ENCODE measurements at places on chromosomes 4 and X.

GRCh38 chr4:173420324-173420752 lies 21.4 kb upstream of the SCRG1 start:
- DNase-seq = no peak

DNA sequence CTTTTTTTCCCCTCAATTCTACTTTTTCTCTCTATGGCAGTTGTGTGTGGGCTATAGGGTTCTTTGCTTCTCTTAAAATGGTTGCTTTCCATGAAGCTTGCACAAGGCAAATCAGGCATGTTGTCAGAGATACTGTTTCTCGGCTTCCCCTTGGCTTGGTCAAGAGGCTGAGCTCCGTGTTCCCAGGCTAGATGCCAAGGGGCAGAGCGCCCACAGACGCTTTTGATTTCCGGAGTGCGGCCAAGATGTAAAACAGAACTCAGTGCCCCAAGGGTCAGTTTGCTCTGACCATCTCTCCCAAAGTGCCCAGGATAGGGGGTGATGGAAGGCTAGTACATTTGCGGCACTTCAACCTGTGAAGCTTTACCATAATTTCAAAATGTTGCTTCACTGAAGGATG lies 64.2 kb upstream of the DIPK2B start:
- DNase-seq = no peak

DNA sequence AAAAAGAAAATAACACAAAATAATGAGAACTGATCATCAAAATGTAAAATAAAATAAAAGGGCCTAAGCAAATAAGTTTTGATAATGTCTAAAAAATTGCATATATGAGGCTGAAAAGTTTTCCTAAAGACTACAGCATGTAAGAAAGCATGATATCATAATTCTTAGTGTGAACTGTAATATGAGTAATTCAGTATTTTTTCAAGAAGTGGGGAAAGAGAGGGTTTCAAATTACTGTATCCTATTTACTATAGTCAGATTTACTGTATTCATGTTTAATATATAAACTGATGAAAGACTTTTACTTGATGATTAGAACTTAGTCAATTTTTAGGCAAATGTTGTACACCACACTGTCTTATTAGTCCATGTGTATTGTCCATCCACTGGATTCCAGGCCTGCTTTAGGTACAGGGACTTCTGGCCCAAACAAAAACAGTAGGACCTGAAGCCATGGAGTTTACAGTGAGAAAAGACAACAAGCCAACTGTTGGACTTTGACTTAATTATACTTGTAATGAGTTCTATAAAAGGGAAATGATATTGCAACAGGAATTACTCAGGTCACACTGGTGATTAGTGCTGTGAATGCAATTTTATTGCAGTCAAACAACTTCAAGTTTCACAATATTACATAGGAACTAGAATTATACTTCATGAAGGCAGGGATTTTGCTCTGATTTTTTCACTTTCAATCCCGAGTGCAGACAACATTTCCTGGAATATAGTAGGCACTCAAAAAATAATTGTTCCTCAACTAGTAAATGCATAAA lies 517.7 kb upstream of the GALNT7 start:
- DNase-seq = no peak

GRCh38 chrX:130975947-130976346 lies 72.9 kb upstream of the ENOX2 start:
- DNase-seq = peak; percentile 48

GRCh38 chr4:1196421-1197183 lies 24.2 kb upstream of the SPON2 start:
- no peak for DNase-seq

GRCh38 chrX:113741744-113742143 lies 842.1 kb upstream of the HTR2C start:
- DNase-seq = peak; percentile 23

- no peak for DNase-seq
These were observed 91.6 kb downstream of the WFS1 start for GRCh38 chr4:6361076-6361784.

DNA sequence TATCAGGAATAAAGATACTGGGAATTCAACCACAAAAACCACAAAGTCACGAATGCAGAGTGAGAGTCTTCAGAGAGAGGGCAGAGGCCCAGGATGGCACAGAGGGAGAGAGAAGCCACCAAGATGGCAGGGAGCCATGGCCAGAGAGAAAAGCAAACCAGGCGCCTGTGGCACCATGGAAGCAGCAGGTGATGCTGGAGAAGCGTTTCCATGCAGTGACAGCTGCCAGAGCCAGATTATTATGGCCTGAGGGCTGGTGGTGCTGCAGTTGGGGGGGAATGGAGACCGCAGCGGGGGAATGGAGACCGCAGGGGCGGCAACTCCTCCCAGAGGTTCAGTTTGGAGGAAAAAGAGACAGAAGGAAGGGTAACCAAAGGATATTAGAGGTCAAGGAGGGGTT lies 5.8 kb downstream of the TAFAZZIN start:
- no peak for DNase-seq

- no peak for DNase-seq
These were observed 123.6 kb downstream of the PCDH18 start for GRCh38 chr4:137408527-137409177.

GRCh38 chrX:134713618-134714107 lies 55.4 kb upstream of the PLAC1 start:
- no peak for DNase-seq

Measured in testis (tissue), 5 donors.